ENCODE measurements at places on chromosomes 2 and 18.

DNA sequence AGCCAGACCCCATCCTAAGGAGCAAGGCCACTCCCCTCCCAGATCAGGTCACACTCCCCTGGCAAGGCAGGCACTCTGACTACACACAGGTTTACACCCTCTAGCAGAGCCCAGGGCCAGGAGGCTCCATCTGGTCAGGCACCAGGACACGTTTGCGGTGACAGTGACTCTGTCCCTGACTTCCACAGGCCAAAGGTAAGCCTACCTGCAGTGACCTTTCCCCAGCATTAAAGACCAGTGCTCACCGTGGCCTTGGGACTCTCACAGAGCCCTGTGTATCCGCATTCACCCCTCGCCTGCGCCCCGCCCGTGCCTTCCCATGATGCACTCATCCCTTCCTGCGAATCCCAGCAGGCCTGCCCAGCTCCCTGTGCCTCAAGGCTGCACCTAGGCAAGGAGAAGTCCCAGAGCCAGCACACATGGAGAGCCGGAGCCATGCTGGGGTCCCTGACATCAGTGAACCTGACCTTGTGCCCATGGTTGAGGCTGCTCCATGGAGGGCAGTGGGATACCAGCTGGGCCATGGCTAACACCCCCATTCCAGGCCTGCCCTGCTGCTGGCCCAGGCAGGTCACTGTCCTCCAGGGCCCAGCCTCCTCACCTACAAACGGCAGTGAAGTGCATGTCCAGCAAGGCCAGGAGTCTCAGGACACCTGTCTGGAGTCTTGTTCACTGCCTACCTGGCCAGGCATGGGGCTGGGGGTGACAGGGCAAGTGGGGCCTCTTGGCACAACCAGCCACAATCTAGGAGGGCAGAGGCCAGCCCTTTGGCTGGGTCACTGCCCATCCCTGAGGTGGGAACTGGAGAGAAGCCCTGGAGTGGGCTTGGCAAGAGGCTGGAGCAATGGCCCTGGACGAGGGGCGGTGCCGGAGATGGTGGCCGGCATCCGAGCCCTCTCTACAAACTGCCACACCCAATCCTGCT is 3.0 kb downstream of the NEURL3 start:
- no peak for DNase-seq

DNA sequence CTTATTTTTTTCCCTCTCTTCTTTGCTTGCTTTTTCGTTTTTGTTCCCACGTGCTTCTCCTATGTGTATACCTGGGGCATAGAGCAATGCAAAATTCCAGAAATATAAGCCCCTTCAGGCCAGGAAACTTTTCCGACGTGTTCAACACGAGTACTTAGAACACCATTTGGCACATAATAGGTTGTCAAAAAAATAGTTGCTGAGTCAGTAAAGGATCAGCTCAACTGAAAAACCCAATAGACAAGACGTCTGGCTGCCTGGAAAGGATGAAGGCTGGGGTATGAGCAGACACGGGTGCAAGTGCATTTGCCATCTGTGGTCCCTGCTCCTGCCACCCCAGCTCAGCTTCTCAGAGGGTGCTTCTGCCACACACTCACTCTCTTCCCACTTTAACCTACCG is 823.0 kb upstream of the SOX11 start:
- DNase-seq: no peak

- no peak for DNase-seq
These were observed 483.5 kb upstream of the SALL3 start for GRCh38 chr18:78496079-78496478.

- DNase-seq: no peak
These were observed 21.7 kb downstream of the CTIF start for GRCh38 chr18:48560491-48560890.

DNA sequence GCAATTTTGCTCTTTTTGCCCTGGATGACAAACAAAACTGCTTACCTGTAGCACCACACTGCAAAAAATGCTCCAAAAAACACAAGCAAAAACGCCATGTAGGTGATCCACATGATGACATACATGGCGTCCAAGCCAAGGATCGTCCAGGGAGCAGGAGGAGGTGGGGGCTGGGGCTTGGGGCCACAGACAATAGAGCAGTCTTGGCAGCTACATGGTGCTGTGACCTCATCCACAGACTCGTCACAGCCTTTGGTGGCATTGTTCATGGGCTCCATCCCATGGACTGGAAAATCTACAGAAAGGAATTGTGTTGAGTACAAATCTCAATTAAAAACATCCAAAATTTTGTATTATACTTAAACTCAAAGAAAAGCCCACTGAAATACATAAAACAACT is 26.1 kb downstream of the NPC1 start:
- no peak for DNase-seq

GRCh38 chr2:111250448-111251030 is 129.8 kb downstream of the BCL2L11 start:
- no peak for DNase-seq

DNA sequence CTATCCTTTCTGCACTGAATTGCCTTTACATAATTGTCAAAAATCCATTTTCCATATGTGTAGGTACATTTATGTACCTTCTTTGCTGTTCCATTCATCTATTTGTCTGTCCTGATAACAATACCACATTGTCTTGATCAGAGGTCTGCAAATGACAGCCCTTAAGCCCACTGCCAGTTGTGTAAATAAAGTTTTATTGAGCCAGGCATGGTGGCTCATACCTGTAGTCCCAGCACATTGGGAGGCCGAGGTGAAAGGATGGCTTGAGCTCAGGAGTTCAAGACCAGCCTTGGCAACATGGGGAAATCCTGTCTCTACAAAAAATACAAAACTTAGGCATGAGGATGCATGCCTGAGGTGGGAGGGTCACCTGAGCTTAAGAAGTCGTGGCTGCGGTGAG is 121.0 kb downstream of the TFCP2L1 start:
- DNase-seq: no peak

DNA sequence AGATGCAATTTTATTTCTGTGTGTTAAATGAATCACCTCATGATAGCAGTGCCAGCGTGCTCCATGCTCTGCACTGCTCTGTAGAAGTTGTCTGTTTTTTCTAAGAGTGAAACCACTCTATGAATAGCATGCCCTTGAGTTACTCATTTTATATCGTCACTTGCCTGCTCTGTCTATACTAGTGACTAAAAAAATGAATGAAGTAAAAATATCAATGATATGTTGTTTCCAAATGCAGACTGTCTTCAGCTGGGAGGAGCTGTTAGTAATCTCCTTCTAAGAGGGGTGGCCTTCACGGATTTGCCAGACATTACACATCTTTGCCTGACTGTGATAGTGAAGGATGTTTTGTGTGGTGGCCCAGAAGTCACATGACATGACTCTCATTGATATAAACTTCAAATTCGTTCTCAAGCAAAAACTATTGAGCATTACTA is 852.1 kb downstream of the CNTNAP5 start:
- no peak for DNase-seq

Measured in activated effector memory CD4-positive, alpha-beta T cell treated with Interleukin-2 at 50 U/mL for 16 hours (primary cell).